ENCODE measurements at places on chromosomes 3 and 15. TPM values are rescaled to one million over a fixed set of nuclear protein-coding genes. Genes with fewer than 3 reads are reported as not detected.
A peak's percentile ranks its signal among the peaks of the same experiment; 100 is the strongest.

Gene LMAN1L
- total RNA-seq, result 0.04 TPM

Gene MED12L
- total RNA-seq, result 11.7 TPM

Gene CLSTN2
- 3.1 TPM for total RNA-seq

Gene OXTR
- total RNA-seq, result 0.53 TPM

Gene AADAC
- total RNA-seq, result 0.35 TPM

Gene CADPS
- 0.58 TPM for total RNA-seq

Gene ROPN1
- total RNA-seq, result not detected

Gene ERICH6
- 0.09 TPM for total RNA-seq

Gene SEMA3G
- 10.8 TPM for total RNA-seq

Gene PPP1R14D
- not detected for total RNA-seq

DNA sequence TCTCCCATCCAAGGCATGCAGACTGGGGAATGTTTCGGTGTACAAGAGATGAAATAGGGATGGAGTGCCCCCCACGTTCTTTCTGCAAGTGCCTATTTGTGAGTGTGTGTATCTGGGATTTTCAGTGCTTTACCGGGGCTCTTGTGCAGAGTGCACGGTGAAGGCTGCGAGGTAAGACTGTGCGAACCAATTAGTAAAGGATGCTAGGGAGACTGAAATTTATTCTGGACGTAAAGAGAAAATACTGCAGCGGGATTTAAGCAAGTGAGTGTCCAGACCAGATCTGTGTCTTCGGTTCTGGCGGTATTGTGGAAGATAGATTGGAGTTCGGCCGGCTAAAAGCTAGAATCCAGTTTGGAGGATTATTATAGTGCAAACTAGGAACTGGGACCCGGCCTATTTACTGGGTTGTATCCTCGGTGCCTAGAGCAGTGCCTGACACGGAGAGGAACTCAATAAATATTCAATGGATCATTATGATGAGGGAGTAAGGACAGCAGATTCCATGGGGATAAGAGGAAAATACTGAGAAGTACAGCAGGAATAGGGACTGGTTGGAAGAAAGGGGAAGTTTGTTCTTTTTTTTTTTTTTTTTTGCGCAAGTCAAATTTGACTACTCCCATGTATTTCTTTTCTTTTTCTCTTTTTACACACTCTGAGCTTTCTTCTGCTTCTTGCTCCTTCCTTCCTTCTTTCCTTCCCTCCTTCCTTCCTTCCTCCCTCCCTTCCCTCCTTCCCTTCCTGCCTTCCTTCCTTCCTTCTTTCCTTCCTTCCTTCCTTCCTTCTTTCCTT, 580 bp upstream of the MAGEF1 start:
- H3K4me3 ChIP-seq, result peak overlapping the region; percentile 97
- H3K27me3 ChIP-seq, result no peaks in the 10 kb centered on the region
- H3K4me1 ChIP-seq, result peaks cover 36% of the 10 kb centered on the region
- DNase-seq, result no peak
- peaks cover 19% of the 10 kb centered on the region for H3K36me3 ChIP-seq
- H3K27ac ChIP-seq, result peak overlapping the region; percentile 99

GRCh38 chr3:143584474-143584873, 263.8 kb downstream of the SLC9A9 start:
- no peaks in the 10 kb centered on the region for H3K27me3 ChIP-seq
- DNase-seq, result peak; percentile 50
- no peaks in the 10 kb centered on the region for H3K36me3 ChIP-seq

DNA sequence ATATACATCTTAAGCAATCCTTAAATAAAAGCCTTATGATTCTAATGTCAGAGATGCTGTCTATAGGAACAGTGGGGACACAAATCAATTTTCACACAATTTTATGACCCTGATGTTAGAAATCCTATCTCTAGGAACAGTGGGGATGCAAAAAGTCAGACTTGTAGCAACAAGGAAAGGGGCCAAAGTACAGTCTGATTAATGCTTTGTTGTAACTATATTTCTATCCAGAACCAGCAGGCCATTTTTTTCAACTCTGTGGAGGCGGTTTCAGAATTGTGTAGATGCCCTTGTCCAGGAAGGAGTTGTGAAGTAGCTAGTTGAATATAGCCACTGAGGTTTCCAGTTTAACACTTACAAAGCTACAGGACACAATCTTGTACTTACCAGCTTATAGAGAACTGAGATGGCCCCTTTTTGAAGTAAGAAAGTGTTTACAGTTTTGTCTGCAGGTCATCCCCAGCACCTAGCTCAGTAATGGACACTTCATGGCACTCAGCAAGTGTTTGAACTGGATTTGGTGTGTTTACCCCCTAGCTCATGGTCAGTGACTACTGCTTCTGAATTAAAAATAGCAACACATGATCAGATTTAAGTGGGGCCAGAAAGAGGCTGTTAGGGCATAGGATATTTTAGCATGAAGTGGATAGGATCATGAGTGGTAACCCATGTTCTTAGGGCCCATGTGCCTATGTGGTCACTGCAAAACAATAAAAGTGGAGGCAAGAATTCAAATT, 54.3 kb downstream of the RAB7A start:
- DNase-seq, result no peak
- H3K4me1 ChIP-seq, result peaks cover 13% of the 10 kb centered on the region
- no peaks in the 10 kb centered on the region for H3K27me3 ChIP-seq
- H3K36me3 ChIP-seq, result peaks cover 6% of the 10 kb centered on the region

GRCh38 chr3:171516765-171517164, 56.6 kb upstream of the TNIK start:
- DNase-seq, result no peak
- no peaks in the 10 kb centered on the region for H3K36me3 ChIP-seq
- H3K4me1 ChIP-seq, result no peaks in the 10 kb centered on the region
- no peaks in the 10 kb centered on the region for H3K27me3 ChIP-seq
- no peak overlapping the region for H3K4me3 ChIP-seq
- H3K27ac ChIP-seq, result no peak overlapping the region

- peaks cover 13% of the 10 kb centered on the region for H3K36me3 ChIP-seq
- no peaks in the 10 kb centered on the region for H3K4me1 ChIP-seq
- H3K4me3 ChIP-seq, result no peak overlapping the region
- no peak overlapping the region for H3K27ac ChIP-seq
- peak; percentile 8 for DNase-seq
Measured at GRCh38 chr3:51581524-51581923, 43.0 kb downstream of the RAD54L2 start.

DNA sequence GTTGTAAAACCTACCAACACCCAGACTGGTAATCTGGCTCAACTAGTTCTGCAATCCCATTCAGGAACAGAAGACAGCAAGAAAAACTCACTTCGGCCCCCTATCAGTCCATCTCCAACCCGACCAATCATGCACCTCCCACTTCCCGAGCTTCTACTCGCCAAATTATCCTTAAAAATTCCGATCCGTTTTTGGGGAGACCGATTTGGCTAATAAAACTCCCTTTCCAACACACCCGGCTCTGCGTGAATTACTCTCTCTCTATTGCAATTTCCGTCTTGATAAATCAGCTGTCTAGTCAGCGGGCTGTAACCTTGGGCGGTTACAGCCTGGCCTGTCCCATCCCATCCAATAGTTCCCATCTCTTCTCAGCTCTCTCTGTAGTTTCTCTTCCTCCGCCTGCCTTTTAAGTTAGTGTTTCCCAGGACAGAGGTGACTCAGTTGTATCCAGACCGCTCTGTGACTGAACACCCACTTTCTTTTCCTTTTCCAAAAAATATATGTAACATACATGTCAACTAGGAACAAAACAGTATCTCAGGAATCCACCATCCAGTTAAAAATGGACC, 780 bp upstream of the ACAD9 start:
- H3K4me1 ChIP-seq, result peaks cover 37% of the 10 kb centered on the region
- peak; percentile 68 for DNase-seq
- peak overlapping the region; percentile 98 for H3K27ac ChIP-seq
- H3K4me3 ChIP-seq, result peak overlapping the region; percentile 83
- no peaks in the 10 kb centered on the region for H3K27me3 ChIP-seq
- peaks cover 22% of the 10 kb centered on the region for H3K36me3 ChIP-seq

DNA sequence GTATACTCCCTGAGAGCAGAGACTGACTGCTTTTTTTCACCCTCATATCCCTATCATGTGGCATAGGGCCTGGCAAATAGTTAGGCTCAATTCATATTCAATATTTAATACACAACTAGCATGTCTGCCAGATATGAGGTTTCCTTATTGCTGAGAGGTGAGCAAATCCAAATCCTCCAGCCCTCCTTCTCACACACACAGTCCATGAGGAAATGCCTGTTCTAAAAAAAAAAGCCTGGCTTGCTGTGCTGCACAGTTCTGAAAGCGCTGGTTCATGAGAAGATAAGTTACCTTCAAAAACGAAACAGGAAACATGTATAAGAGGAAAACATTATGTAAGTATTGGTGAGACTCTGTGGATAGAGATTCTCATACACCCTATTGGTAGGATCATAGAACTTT, 15.5 kb upstream of the ACAP2 start:
- peaks cover 7% of the 10 kb centered on the region for H3K4me1 ChIP-seq
- no peak overlapping the region for H3K4me3 ChIP-seq
- H3K36me3 ChIP-seq, result no peaks in the 10 kb centered on the region
- peak overlapping the region; percentile 10 for H3K27ac ChIP-seq
- no peaks in the 10 kb centered on the region for H3K27me3 ChIP-seq

DNA sequence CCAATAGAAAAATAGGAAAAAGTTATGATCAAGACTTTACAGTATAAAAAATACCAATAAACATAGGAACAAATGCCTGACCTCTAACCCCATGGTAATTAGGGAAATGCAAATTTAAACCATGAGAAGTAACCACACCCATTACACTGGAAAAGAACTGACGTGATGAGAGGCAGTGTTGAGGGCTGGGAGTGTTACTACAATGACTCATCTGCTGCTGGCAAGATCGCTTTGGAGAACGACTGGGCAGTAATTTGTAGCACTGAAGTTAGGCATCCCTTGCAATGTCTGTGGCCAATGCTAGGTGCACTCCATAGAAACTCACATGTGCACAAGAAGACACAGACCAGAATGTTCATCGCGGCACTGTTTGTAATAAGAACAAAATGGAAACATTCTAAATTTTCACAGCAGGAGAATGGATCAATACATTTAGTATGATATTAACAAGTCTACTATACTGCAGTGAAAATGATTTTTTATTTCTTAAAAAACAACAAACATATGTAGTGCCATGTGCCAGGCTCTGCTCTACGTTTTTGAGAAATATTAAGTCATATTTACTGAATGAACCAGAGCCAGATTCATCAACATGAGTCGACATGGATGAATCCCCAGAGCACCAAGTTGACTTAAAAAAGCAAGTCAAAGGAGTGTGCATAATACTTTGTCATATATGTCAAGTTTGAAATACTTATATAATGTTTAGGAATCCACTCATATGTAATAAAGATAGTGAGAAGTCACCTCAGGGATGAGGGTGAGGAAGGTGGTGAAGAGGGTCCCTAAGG, 37.6 kb upstream of the EPHB3 start:
- peaks cover 12% of the 10 kb centered on the region for H3K4me1 ChIP-seq
- DNase-seq, result peak; percentile 45
- no peaks in the 10 kb centered on the region for H3K36me3 ChIP-seq
- peaks cover 50% of the 10 kb centered on the region for H3K27me3 ChIP-seq

GRCh38 chr3:45120359-45121158, 25.6 kb downstream of the CDCP1 start:
- no peaks in the 10 kb centered on the region for H3K27me3 ChIP-seq
- H3K27ac ChIP-seq, result no peak overlapping the region
- no peak overlapping the region for H3K4me3 ChIP-seq
- H3K4me1 ChIP-seq, result peaks cover 13% of the 10 kb centered on the region
- H3K36me3 ChIP-seq, result no peaks in the 10 kb centered on the region

DNA sequence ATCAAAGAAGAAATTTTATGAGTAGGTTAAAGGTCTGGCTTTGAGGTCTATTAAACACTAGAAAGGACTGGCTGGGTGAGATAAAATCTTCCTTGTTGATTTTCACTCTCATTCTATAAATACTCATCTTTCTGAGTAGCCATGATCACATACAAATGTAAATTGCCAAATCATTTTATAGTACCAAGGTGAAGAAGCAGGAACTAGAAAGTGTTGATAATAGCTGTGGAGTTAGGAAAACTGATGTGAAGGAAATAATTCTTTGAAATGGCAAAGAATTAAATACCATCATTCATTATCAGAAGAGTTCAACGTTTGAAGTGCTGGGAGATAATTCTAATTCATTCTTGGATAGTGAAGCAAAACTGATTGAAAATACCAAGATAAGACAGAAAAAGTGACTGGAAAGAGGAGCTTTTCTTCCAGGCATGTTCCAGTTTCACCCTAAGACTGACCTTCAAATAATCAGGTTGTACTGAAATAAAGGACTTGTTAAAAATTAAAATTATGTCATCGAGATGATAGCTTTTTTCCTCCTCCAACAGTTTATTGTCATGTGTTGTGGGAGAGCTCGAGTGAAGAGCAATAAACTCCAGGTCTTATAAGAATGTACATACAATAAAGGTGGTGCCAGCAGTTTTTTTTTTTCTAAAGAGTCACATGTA, 17.4 kb downstream of the THBS1 start:
- H3K4me3 ChIP-seq, result no peak overlapping the region
- H3K27me3 ChIP-seq, result no peaks in the 10 kb centered on the region
- no peaks in the 10 kb centered on the region for H3K4me1 ChIP-seq
- H3K36me3 ChIP-seq, result peaks cover 23% of the 10 kb centered on the region

DNA sequence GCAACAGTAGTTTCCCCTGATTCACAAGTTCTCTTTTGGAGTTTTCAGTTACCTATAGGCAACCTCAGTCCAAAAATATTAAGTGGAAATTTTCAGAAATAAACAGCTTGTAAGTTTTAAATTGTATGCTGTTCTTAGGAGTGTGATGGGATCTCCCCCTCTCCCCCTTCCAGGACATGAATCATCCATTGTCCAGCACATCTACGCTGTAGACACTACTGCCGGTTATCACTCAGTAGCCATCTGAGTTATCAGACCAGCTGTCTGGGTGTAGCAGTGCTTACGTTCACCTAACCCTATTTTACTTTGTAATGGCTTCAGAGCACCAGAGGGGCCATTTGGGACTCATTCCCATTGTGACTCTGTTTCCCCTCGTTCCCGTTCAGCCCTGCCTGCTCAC, 96.7 kb upstream of the PLXNA1 start:
- no peak overlapping the region for H3K27ac ChIP-seq
- H3K4me1 ChIP-seq, result peaks cover under 1% of the 10 kb centered on the region
- no peak for DNase-seq
- no peaks in the 10 kb centered on the region for H3K27me3 ChIP-seq

DNA sequence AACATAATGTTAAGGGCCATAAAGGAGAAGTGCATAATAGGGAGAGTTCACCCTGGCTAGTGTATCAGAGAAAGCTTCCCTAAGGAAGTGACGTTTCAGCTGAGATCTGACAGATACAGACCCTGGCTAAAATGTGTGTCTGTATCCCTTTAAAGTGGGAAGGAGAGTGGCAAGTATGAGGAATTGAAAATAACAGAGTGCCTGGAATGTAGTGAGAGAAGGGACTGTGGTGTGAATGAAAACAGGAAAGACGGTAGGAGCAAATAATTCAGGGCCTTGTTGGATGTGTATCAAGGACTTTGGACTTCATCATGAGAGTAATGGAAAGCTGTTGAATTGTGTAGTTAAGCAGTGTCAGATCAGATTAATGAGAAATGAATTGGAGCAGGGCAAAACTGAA, 30.5 kb downstream of the NEO1 start:
- H3K4me3 ChIP-seq, result no peak overlapping the region
- DNase-seq, result no peak
- H3K27me3 ChIP-seq, result no peaks in the 10 kb centered on the region
- H3K27ac ChIP-seq, result no peak overlapping the region
- H3K36me3 ChIP-seq, result no peaks in the 10 kb centered on the region
- no peaks in the 10 kb centered on the region for H3K4me1 ChIP-seq
